A549 treated with Mapracorat at 1 μM for 4 hours (cell line): ENCODE measurements at places on chromosomes 5 and 9. TPM values are rescaled to one million over a fixed set of nuclear protein-coding genes. Genes with fewer than 3 reads are reported as not detected.

The FGD3 gene
- 0.08 to 0.55 TPM (median 0.37 TPM) in 5 replicates for total RNA-seq

The OTP gene
- total RNA-seq = 0.05 to 0.13 TPM (median 0.08 TPM) in 5 replicates

The IL13 gene
- total RNA-seq = 0.11 to 0.14 TPM in 2 of 5 replicates, not detected in the others

The NMUR2 gene
- 0.08 to 0.21 TPM (median 0.09 TPM) in 4 of 5 replicates, not detected in the other for total RNA-seq
